ENCODE measurements at places on chromosomes 6 and 20.
A peak's percentile ranks its signal among the peaks of the same experiment; 100 is the strongest.

GRCh38 chr6:69647726-69648125, 149.1 kb downstream of the LMBRD1 start:
- no peak for DNase-seq

DNA sequence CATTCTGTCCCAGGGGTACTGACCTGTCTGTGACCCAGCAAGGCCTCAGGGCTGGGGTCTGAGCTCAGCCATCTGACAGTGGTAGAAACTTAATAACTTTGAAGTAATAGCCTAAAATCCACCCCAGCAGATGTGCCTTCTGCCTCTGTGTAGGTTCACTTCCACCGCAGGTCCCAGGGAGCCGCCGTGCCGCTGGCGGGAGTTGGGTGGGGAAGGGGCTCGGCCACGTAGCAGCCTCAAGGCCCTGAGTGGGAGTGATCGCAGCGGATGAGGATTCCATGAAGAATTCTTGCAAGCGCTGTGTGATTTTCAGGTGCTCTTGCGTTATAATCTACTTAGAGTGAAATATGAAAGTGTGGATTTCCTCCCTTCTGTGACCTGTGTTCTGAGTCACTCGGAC, 163.7 kb downstream of the DTNBP1 start:
- no peak for DNase-seq

GRCh38 chr6:149586149-149586548, 20.0 kb downstream of the GINM1 start:
- peak; percentile 18 for DNase-seq

- DNase-seq: no peak
Observed at GRCh38 chr6:33820243-33820642, 16.4 kb upstream of the MLN start.

GRCh38 chr6:13667655-13668054, 44.0 kb downstream of the RANBP9 start:
- no peak for DNase-seq

- DNase-seq: peak; percentile 46
Observed at GRCh38 chr6:149852180-149852579, 12.0 kb downstream of the LRP11 start.

- DNase-seq: no peak
Observed at GRCh38 chr20:17614812-17615644, 45.2 kb downstream of the DSTN start.

- no peak for DNase-seq
Observed at GRCh38 chr6:147117580-147117979, 86.6 kb upstream of the STXBP5 start.

DNA sequence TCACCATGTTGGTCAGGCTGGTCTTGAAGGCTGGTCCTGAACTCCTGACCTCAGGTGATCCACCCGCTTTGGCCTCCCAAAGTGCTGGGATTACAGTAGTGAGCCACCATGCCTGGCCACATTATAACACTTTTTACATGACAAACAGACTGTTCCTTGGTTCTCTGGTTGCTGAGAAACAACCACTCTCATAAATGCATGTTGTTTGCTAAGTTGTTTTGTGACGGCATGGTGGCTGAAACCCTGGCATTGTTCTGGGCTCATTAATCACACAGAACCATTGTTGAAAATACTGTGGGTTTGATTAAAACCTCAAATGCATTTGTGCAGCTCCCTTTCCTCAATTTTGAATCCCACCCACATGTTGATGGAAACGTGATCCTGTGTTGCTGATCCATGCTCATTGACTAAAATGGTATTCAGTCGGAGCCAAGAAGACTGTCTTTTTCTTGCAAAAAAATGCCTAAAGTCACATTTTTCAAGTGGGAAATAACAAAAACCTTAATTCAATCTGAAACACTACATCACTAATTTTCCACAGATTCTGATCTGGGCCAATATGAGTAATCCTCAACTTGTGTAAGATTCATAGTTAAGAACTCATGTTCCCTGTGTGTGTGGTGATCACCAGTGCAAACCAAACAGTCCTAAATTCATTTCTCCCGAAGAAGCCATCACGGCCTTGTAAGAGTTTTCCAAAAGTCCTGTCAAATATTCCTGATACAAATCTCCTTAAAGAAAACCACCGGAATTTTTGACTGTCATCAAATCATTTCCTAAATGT, 132.8 kb downstream of the FNDC1 start:
- DNase-seq: no peak

GRCh38 chr6:91659891-91660290, 1073.0 kb upstream of the MAP3K7 start:
- DNase-seq: no peak

GRCh38 chr6:89270951-89271721, 44.0 kb downstream of the GABRR2 start:
- no peak for DNase-seq

DNA sequence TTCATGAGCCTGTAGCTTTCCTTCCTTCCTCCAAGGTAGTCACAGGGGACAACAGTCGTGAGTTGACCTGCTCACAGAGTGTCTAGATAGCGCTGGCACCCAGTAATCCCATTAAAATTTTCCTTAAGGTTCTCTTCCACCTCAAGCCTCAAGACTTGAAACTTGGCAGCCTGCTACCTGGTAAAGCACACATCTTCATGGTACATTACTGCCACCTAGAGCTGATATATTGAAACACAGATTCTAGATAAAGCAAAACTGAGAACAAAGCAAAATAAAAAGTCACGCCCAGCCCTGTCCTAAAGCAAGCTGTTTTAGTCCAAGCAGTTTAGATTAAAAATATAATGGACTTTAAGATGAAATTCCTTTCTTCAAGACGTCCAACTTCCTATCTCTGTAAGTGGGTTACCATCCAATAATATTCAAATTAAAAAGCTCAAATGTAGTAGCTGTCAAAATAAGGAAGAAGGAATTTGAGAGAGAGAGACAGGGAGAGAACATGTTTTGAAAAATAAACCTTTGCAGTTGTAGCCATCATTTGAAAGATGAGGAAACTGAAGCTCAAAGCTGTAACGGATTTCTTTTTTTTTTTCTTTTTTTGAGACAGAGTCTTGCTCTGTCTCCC, 50.7 kb upstream of the CD83 start:
- DNase-seq: peak; percentile 87

DNA sequence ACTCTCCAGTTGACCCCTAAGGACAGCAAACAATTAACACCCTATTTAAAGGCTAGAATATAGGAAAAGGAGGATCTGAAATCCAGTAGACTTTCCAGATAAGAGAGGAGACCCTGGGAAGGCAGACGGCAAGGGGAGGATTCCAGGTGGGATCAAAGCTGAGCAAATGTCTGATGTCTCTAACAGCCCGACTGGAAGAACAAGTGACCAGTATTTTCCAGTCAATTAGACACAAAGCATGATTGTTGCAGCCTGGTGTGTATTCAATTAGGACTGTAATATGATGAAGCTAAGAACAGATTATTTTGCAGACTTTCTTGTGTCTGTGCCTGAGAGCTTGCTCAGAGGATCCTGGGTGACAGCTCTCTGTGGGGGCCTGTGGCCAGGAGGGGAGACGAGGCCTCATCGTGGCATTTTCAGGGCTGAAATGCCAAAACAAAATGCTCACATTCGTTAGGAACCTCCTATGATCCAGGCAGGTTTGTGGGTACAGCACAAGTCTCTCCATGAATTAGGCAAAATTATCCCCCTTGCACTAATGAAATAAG, 471.8 kb upstream of the AGPAT4 start:
- no peak for DNase-seq
